ENCODE measurements at places on chromosomes 6 and 20.

GRCh38 chr20:47921408-47921807 lies 136.1 kb upstream of the SULF2 start:
- no peak for DNase-seq

DNA sequence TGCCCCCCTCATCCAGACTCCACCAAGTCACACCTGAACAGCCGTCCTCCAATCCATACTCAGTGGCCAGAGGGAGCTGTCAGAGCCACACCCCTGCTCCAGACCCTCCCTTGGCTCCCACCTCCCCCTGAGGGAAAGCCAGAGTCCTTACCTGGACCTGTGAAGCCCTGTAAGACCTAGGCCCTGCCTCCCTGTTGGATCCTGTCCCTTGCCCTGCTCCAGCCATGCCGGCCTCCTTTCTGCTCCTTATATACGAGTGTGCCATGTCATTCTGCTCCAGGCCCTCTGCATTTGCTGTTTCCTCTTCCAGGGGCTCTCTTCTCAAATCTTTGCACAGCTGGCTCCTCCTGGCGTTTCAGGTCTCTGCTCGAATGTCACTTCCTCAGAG lies 100.3 kb upstream of the MYL9 start:
- no peak for DNase-seq

- peak; percentile 80 for DNase-seq
These were observed 120.2 kb downstream of the QRSL1 start for GRCh38 chr6:106749609-106750008.

GRCh38 chr6:126170433-126170832 lies 169.5 kb upstream of the CENPW start:
- no peak for DNase-seq

DNA sequence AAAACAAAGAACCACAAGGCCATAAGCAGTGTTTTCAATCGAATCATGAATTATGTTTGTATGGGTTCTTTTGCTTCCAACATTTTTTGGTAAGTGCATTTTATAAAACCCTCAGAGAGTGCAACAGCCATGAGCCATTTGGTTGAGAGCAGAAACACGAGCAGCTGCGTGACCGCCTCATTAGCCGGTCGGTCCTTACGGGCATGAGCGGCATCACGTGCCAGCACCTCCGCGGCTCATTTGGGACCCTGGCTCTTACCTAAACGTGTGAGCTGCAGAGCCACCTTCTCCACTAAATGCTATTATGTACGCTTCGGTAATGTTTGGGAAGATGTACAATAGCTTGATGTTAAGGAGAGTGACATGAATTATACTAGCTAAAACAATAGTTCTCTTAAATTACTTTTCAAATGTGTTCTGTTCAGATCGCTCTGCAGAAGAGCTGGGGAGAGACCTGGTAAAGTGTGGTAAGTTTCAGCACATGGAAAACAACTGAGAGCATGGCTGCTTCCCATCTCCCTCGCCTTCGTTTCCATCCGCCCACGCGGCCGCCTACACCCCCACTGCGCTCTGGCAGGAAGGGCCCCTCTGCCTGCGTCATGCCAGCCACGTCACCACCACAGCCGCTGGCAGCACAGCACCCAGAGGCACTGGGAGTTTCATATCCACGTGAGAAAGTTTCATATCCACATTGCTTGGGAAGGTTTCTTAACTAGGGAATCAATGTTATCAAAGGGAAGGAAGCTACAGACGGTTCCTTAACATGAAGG lies 23.7 kb upstream of the PDE10A start:
- no peak for DNase-seq

DNA sequence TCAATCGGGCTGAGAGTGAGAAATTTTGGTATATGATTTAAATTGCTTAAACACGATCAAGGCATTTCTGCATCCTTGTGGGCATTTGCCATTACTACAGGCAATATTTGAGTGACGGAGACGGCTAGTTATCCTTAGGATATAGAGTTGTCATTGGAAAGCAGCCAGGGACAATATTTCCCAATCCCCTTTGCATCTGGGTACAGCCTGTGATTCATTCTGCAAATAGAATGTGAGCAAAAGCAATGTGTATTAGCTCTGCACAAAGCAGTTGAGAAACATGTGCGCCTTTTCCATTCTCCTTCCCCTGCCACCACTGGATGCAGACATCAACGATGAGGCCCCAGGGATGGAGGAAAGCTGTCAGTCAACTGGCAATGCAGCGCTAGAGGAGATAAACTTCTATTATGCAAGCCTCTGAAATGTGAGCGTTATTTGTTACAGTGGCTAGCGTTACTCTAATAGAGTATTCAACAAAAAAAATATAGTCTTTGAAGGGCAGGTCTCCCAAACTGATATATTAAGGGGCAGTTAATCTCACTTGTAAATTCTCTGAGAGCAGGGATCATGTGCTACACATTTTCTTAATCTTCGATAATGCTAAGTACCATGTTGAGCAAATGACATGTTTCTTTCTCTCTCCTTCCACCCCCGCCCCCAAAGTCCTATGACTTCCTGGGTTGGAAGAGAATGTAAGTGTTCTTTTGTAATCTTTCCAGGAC lies 37.1 kb upstream of the NCOA3 start:
- peak; percentile 92 for DNase-seq

GRCh38 chr6:96923871-96924493 lies 546 bp upstream of the KLHL32 start:
- DNase-seq: peak; percentile 6

- DNase-seq: no peak
These were observed 11.6 kb downstream of the EEF1A2 start for GRCh38 chr20:63487116-63487764.

DNA sequence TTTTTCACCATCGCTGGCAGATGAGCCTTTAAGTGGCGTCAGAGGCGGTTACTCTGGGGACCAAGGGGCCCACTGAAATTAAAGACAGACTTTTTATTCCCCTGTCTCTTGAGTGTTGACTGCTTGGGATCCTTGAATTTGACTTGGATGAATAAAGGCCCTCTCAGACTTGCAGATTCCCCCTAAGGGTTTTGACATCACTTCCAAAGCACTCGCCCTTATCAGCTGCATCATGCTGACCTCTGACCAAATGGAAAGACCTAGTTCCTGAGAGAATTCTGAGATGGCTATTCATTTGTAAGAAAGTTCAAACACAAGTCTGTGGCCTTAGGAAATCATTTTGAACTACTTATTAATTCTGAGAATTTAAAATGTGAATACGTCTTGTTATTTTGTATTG lies 13.5 kb upstream of the MOXD1 start:
- DNase-seq: peak; percentile 80

DNA sequence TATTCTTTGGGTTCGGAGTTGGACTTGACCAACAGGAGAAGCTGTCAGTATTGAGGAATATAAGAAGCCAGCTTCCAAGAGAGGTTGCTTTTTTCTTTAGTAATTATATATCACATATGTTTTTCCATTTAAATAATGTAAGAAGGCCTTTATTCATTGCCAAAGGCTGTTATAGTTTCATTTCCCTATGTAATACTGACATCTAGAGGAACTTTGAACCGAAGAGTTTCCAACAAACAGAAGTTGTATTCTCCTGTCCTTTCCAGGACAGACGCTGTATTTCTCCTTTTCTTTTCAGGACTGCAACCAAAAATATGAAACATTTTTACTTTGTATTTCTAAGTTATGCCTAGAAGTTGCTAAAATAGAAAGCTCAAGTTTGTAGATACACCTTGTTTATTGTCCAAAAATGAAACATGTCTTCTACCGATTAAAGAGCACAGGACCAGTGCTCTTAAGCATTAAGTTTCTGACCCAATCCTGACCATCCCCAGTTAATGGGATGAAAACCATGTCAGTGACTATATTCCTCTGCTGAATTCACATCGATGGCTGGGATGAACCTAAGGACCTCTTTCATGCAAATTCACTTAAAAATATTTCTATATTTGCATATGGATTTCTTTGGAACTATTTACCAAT lies 55.1 kb downstream of the MYLK4 start:
- DNase-seq: peak; percentile 51

- peak; percentile 24 for DNase-seq
These were observed 220.1 kb upstream of the GGTLC1 start for GRCh38 chr20:24208652-24209051.

GRCh38 chr6:53598265-53598907 lies 53.5 kb upstream of the GCLC start:
- DNase-seq: no peak

DNA sequence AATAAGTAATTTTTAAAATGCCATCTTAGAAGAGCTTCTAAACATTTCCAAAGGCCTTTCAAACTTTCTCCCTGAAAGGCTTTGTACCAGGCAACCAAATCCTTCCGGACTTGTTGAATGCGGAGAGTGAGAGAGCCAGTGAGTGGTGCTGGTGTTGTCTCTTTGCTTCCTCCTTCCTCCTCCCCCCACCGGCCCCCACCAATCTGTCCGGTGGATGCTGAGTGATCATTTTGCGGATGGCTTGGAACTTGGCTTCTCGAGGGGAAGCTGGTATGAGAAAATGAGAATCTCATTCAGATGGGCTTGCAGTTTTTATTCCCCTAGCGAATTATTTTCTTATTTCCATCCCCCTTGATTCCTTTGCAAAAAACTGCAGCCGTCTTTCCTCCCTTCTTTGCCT lies 97.3 kb downstream of the ANKRD60 start:
- peak; percentile 88 for DNase-seq

DNA sequence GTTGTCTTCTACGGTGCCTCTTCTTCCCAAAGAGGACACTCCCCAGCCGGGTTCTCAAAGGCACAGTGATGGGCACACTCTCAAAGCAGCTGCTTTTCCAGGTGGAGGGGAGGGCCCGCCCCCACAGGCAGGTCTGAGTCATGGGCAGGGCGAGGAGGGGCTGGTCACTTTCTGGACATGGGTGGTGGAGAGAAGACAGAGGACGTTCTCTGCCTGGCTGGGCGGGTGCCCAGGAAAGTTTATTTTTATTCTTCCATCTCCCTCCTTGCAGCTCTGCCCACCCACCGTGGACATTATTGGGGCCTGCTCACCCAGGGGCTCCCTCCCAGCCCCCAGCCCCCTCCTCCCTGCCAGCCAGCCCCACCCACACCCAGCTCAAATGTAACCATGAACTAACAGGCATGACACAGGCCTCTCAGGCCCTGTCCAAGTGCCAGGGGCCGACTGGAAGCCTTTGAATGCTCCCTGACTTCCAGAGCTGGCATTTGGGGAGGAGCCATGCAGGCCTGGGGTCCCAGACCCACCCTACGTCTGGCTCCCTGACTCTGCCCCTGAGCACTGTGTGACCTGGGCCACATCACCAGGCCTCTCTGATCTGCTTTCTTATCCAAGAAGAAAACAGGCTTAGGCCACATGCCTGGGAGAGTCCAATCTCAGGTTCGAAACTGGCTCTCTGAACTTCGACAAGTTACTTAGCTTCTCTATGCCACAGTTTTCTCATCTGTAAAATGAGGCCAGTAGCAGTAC lies 8.0 kb downstream of the TGM2 start:
- DNase-seq: peak; percentile 83

DNA sequence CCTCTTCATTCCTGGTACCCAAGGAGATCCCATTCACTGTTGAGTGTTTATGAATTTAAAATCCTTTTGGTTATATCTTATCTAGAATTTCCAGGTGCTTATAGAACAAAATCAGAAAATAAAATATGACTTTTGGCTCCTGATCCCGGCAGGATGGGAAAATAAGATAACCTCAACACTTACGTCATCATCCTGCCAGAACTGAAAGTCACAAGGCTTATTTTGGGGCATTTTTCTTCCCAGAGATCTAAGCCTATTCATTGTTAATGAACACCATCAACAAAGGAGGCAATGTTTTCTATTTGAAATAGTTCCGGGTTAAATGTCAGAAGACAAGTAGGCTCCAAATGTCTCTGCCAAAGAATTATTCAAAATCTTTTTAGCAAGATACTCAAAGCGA lies 580.6 kb downstream of the TFAP2A start:
- no peak for DNase-seq

- DNase-seq: no peak
These were observed 39.7 kb downstream of the SH3BGRL2 start for GRCh38 chr6:79670789-79671188.

- no peak for DNase-seq
These were observed 1225.5 kb upstream of the CITED2 start for GRCh38 chr6:140599916-140600315.

DNA sequence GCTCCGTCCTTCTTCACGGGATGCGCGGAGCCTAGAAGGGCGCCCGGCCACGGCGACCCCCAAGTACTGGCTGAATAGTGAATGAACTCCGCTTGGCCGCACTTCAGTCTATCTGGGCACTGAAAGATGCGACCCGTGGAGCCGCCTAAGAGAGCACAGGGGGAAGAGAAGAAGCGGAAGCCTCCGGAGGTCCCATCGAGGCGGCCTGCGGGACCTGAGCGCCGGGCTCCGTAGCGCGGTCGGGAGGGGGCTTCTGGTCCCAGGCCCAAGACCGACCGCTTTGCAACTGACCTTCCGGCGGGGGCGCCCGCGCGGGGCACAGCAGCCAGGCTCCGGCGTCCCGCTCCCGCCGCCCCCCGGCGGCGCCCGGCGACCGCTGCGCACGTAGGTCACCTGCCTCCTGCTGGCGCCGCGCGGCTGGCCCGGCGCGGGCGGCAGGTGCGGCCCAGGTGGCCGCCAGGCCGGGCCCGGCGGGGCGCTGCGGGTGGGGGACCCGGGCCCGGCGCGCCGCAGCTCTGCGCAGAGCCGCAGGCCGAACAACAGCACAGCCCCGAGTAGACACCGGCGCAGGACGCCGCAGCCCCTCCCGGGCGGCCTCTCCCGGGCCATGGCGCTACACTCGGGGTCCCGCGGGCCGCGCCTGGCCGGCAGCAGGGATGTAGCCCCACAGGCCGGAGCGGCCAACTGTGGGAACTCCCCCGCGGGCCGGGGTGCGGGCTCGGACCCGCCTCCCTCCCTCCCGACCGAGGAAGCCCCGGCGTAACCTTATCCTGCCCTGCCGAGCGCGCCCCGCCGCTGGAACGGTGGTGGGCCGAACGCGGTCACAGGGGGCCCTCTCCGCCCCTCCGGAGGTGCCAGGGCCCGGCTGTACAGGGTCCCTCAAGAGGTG lies at the start of gene METTL24:
Gene METTL24, minus strand, starts transcription at position 686 of the 889 bp plus-strand sequence. Its CDS starts 77 bp downstream, at position 609.
- DNase-seq: no peak

DNA sequence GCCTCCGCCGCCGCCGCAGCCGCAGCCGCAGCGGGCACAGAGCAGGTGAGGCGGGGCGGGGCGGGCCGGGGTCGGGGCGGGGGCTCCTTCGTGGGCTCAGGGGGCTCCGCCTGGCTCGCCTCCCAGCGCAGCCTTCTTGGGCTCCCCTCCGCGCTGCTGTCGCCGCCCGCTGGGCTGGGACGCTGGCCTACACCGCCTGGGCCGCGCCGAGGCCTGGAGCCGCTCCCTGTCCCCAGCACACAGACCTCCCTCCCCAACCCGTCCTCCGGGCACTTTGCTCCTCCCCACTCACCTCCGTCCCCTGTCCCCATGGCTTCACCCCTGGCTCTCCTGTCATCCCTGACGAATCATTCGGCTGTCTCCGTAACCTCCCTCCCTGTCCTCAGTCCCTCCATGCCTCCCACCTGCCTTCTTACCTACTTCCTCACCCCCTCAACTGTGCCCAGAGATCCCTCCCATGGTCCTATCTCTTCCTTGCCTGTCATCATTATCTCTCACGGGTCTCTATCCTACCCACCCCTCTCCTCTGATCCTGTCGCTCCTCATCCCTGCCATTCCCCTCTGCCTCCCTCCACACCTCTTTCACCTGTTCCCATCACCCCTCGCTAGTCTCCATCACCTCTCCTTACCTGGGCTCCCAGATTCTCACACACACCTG lies 512 bp downstream of the TTBK1 start:
- no peak for DNase-seq
